ENCODE measurements at places on chromosomes 4 and X.

DNA sequence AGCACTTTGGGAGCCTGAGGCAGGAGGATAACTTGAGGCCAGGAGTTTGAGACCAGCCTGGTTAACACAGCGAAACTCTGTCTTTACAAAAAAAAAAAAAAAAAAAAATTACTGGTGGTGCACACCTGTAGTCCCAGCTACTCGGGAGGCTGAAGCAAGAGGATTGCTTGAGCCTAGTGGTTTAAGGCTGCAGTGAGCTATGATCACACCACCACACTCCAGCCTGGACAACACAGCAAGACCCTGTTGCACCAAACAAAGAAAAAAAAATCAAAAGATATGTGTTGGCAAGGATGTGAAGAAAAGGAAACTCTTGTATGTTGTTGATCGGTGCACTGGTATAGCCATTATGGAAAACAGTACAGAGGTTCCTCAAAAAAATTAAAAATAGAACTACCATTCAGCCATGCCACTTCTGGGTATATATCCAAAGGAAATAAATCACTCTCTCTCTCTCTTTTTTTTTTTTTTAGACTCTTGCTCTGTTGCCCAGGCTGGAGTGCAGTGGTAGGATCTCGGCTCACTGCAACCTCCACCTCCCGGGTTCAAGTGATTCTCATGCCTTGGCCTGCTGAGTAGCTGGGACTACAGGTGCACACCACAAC is 15.2 kb downstream of the SH3D19 start:
- DNase-seq: no peak

GRCh38 chr4:102612824-102613366 is 111.7 kb downstream of the NFKB1 start:
- DNase-seq: no peak

GRCh38 chr4:15918484-15919129 is 19.9 kb downstream of the FGFBP1 start:
- DNase-seq: no peak

GRCh38 chrX:66126662-66127061 is 37.4 kb upstream of the HEPH start:
- DNase-seq: no peak

- no peak for DNase-seq
Observed at GRCh38 chrX:110536816-110537215, 178.2 kb downstream of the RTL9 start.

DNA sequence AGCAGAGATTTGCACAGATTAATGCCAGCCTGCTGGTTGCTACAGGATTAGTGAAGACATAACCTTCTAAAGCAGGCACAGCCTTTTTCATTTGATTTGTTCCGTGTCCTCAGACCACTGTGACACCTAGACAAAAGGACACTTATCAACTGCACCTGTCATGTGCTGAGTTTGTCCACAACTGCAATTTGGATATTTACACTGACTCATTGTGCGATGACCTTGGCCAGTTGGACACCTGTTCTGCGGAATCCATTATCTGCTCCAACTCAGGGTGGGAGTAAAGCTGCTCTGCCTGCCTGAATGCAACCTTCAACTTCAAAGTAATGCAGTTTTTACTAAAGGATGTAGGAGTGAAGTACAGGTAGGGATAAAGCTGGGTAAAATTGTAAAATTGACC is 4.1 kb upstream of the NR0B1 start:
- DNase-seq: peak; percentile 46

DNA sequence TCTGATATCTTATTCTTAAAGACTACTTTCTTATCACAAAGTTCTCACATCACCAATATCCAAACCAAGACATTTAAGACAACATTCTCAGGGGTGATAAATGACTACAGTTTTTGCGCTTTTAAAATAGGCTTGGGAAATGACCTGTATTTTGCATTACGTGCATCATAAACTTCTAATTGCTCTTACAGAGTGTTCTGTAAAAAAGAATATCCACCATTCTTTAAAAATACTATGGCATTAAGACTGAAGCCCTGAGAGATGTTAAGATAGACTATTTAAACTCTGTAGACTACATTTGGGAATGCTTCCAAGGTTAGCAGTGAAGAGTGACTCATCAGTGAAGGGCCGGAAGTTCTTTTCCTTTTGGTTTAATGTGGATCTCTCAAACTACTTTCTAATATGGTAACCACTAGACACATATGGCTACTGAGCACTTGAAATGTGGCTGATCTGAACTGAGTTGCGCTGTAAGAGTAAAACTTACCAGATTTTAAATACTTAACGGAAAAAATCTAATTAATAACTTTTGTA is 518.8 kb upstream of the FTHL17 start:
- no peak for DNase-seq

- no peak for DNase-seq
Observed at GRCh38 chr4:120491481-120491880, 424.8 kb upstream of the MAD2L1 start.

DNA sequence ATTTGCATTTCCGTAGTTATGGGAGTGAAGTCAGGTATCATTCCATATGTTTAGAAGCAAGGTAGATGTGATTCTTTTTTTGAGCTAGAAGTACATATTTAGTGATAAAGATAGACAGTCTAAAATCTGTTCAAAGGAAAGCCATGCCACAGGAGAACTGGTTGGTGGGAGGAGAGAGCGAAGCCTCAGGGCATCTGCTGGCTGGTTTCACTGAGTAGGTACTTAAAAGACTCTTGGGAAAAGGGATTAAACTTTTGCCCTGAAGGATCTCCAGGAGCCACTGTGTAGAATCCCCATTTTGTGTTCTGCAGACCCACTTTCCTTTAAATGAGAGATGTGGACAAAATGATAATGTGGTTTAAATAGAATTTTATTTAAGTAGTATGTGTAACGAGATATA is 89.6 kb downstream of the SHROOM2 start:
- no peak for DNase-seq

DNA sequence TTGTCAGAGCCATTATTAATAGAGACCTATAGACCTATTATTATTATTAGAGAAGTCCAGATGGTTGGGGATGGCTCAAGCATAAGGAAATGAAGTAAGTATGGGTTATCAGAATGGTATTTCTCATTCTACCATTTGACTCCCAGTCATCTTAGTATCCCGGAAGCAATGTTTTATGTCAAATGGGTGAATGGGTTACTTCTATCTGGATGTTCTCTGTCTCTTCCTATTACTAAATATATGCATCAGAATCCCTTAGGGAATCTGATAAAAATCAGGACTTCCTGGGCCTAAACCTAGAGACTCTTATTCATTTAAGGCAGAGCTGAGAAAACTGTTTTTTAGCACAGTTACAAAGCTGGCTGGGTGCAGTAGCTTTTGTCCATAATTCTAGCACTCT is 149.9 kb downstream of the SLC10A7 start:
- DNase-seq: no peak

- no peak for DNase-seq
Observed at GRCh38 chr4:160595646-160596045, 1492.8 kb downstream of the RAPGEF2 start.
